ENCODE measurements at places on chromosomes 13 and 19.
A peak's percentile ranks its signal among the peaks of the same experiment; 100 is the strongest.

DNA sequence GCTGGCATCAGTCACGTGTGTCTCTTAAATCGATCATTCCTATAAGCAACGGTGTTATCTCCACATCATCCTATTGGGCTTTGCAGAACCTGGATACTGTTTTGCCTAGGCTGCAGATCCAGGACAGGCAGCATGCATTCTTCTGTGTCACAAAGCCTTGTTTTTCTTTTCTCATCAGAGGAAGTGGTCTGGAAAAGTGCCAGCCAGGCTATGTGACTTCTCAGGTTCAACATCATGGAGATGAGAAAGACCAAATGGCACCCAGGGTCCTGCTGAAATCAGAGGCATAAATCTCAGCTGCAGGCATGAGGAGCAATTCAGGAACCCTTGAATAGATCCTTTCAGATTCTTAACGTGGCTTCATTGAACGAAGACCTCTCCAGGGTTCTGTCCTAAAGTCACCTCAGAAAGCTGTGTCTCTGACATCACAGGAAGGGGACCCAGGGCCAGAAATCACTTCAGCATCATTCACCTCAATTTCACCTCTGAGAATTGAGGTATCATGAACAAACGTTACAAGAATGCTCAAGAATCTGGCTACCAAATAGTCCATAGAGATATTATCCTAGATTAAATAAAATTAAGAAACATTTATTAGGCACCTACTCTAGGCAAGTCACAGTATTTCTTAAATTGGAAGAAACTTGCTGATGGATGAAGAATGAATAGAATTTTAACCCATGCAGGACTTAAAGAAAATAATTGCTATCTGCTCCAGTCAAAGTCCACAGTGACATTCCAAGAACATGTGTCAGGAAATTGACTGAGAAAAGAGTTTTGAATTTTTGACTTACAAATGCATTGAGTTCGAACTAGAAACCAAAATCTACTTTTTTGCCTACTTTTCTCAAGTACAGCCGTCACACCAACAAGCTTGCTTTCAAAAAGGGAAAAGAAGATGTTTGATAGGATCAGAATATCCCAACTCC is 124.1 kb downstream of the COG6 start:
- peak; percentile 63 for DNase-seq

DNA sequence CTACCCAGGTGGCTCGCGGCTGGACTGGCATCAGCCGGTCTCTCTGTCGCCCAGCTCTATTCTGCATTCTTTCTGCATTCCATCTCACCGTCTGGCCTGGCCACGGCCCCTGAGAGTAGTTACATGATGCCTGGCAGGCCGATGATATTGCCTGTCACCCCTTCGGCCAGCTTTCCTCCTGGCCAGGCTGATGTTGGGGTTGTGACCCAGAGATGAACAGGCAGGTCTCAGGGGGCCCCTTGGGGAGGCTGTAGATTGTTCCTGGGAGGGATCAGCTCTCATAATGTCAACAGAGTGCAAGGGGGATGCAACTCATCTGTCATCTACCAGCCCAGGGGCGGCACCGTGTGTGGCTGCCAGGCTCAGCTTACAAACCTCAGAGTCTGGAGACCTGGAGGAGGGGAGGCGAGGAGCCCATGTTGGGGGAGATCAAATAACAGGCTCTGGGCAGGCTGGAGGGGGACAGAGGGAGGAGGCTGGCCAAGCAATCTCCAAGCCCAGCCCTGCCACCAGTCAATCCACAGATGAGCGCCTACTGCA is 13.6 kb upstream of the FBXO17 start:
- no peak for DNase-seq

DNA sequence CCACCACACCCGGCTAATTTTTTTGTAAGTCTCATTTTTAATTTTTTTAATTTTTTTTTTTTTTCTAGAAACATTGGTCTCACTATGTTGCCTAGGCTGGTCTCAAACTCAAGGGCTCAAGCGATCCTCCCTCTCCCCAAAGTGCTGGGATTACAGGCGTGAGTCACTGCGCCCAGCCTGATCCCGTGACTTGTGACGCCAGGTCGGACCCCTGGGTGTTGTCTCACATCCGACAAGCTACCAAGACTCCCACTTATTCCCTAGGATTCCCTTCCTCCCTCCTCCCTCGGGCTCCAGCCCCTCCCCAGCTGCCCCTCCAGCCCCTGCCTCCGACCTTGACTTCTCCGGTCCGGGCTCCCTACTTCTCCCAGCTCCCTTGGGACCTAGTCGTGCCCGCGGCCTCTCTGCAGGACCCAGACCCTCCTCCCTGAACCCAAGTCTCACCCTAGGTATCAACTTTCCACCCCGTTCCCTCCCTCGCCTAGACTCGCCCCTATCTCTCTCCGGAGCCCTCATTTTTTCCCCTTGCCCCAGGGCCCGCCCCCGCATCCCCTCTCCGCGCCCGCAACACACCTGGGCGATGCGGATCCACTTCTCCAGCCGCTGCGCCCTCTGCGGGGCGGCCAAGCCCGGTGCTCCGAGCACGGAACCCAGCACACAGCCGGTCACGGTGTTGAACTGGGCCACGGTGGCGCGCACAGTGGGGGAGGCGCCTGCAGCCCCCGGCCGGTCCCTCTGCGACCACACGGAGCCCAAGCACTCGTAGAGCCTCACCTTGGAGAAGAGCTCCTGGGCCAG is 13.1 kb downstream of the RGL3 start:
- peak; percentile 47 for DNase-seq

DNA sequence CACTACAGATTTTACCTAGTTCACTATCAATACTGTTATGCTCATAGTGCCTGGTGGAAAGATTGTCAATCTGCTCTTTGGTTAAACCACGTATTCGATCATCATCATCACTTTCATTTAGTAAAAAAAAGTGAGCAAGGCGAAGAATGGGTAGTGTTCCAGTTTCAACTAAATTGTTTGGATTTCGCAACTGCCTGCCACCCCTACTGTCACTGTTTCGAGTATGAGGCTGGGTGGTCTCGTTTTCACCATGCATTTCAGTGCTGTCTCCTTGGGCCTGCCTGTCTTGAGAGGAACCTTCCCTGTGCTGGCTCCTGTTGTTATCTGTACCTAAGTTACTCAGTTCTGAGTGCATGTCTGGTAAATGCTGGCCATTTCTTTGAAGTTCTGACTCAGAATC is 8.1 kb downstream of the RNF6 start:
- DNase-seq = no peak

GRCh38 chr13:79663977-79664636 is 183.2 kb downstream of the NDFIP2 start:
- DNase-seq = no peak

GRCh38 chr19:7199613-7200533 is 94.3 kb downstream of the INSR start:
- no peak for DNase-seq

- no peak for DNase-seq
Measured at GRCh38 chr19:56778351-56778750, 62.2 kb downstream of the PEG3 start.

DNA sequence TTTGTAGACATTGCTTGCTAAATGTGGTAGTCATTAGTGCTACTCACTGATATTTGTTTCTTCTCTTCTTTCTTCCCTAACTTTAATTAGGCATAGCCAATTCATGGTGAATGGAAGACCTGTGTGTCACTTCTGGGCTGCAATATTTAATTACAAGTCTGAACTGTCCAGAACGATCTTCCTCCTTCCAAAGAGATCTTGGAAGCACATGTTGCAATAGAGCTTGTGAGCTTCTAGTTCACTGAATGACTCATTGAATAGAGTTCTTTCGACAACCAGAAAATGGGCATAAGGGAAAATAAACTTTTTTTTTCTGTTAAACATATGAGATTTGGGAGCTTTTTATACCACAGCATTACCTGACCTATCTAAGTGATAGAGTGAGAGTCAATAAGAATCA is 1264.6 kb downstream of the PCDH9 start:
- DNase-seq = no peak

DNA sequence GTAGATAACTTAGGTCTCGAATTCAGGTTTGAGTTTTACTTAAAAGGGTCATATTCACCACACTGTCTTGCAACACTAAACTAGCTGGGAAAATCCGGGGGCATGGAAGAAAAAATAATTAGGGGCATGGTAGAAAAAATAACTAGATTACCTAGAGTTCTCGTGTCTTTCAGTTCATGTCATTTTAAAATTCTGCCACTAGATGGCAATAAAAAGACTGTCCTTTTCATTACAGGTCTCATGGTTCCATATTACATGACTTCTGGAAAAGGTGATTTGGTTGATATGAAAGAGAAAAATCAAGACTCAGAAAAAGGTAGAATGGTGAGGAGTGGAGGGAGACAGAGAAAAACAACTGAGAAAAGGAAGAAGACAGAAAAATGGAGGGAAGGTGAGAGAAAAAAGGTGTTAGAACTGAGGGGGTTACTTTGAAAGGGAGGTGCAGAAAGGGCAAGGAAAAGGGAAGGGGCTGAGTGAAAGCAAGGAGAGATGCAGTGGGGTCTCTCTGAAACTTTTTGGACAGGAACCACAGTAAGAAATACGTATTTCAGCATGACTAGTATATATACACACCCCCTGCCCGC is 299.0 kb downstream of the KLF12 start:
- DNase-seq = peak; percentile 70

- DNase-seq = no peak
Measured at GRCh38 chr13:101179021-101179420, 237.3 kb downstream of the NALCN start.

GRCh38 chr19:7685546-7686445 is 5.2 kb downstream of the TRAPPC5 start:
- DNase-seq = no peak

DNA sequence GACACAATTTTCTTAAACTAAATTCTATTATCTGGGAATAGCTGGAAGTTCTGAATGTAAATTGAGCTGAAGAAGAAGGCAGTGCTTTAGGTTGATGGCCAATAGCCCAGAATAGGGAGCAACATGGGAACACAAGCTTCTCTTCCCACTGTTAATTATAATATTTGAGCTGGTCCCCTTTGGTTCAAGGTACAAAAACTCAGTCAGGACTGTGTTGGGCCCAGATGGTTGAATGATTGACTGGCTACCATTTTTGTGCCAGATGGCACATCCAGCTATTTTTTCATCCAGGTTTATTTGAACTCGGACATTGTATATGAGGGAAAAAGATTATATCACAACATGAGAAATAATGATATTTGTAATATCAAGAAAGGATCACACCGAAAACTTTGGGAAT is 458.9 kb downstream of the SLITRK1 start:
- no peak for DNase-seq

DNA sequence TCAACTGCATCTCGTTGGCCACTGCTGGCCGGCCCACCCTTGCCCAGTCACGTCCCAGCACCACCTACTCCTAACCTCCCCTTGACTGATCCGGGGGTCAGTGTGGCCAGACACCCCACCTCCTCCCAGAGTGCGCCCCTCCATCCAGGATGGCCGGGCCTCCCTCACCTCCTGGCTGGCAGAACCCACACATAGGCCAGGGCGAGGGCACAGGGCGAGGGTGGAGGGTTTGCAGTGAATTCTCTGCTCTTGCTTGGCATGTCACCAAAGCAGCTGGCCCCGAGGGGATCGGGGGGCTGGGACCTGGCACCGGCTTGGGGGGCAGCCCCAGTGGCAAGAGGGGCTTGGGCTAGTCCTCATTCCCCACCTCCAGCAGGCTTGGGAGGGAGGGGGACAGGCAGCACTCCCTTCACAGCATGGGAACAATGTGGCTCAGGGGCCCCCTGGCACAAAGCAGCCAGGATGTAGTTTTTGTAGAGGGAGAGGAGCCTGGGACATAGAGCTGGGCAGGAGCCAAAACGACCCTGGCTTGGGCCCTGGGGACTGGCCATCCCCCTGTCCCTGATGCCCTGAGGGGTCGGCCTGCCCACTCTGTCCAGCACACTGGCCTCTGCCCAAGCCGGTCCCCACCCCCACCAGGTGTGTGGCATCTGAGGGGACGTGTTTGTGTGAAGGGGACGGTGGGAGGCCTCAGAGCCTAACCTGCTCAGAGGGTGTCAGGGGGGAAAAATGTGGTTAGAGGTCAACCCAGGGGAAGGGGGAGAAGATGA is 28.5 kb upstream of the ASF1B start:
- DNase-seq = no peak

GRCh38 chr13:50179977-50180376 is 164.7 kb downstream of the KCNRG start:
- DNase-seq = no peak

DNA sequence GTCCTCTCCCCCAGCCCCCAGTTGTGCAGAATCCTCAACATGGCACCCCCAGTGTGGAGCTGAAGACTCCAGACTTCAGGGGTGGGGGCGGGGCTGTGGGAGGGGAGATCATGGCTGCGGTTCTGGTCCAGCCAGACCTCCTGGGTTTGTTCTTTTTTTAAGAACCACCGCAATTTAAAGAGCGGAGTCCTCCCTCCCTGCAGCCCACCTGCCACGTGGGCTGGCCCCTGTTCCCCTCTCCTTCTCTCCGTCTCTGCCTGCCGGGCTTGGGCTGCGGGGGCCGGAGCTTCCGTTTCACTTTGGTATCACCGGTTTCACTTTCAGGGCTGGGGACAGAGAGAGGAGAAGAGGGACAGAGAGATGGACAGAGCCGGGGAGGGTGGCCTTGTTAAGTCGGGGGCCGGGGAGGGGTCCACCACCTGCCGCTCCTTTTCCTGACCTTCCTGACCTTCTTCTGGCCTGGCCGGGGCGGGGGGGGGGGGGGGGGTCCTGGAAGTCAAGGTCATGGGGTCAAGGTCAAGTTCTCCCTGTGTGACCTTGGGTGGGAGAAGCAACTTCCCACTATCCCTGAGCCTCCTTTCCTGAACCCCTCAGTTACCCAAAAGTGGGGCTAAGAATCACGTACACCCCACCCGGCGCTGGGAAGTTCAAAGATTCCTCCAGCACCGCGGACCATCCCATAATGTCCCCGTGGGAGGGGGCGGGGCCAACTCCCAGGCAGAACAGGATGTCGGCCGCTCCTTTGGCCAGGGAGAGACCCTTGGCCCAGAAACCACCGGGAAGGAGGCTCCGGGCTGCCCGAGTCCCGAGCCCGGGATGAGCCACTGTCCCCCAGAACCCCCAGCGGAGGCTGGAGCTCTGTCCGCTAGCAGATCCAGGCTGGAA is 11.3 kb upstream of the ZBTB7A start:
- DNase-seq = peak; percentile 49

DNA sequence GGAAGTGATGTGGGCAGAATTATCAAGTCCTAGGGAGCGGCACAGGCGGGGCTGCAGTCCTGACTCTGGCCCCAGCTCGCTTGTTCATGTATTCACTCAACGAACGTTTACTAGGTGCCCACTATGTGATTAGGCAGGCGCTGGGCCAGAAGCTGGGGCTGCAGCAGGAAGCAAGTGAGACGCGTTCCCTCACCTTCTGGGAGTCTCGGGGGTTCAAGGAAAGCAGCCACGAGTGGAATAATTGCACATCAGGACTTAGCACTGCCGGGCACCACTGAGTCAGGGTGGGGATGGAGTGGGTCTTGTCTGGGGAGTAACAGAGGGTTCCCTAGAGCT is 2.5 kb upstream of the LMTK3 start:
- DNase-seq = no peak

DNA sequence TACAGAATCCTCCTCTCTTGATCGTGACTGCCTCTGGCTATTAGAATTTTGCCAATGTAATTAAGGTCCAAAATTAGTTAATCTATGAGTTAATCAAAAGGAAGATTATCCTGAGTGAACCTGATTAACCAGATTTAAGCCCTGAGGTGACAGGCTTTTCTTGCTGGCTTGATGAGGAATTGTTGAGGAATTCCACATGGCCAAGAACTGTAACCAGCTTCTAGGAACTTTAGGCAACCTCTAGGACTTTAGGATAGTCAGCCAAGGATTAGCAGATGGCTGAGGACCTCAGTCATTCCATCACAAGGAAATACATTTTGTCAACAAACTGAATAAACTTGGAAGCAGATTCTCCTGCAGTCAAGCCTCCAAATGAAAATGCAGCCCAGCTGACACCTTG is 84.8 kb downstream of the STOML3 start:
- no peak for DNase-seq

- no peak for DNase-seq
Measured at GRCh38 chr13:39110518-39111097, 72.4 kb downstream of the NHLRC3 start.
